ENCODE measurements at places on chromosomes 3 and 15. TPM values are rescaled to one million over a fixed set of nuclear protein-coding genes. Genes with fewer than 3 reads are reported as not detected.

The GSK3B gene
- polyA plus RNA-seq = 28.6 TPM

The CCDC39 gene
- 3.9 TPM for polyA plus RNA-seq

The LRRIQ4 gene
- 0.08 TPM for polyA plus RNA-seq

The TRIM71 gene
- 0.76 TPM for polyA plus RNA-seq

The COPG1 gene
- polyA plus RNA-seq = 111 TPM

The ARHGEF3 gene
- polyA plus RNA-seq = 24.1 TPM

The GOLGA8O gene
- not detected for polyA plus RNA-seq

The PLCB2 gene
- 13.0 TPM for polyA plus RNA-seq

The TMEM45A gene
- polyA plus RNA-seq = 16.0 TPM

The EIF1B gene
- polyA plus RNA-seq = 64.5 TPM

The CACNA2D2 gene
- polyA plus RNA-seq = 11.0 TPM

The LRRK1 gene
- 6.0 TPM for polyA plus RNA-seq

The IL5RA gene
- polyA plus RNA-seq = 0.46 TPM

The NAALADL2 gene
- 8.7 TPM for polyA plus RNA-seq

The MYZAP gene
- 3.7 TPM for polyA plus RNA-seq

The CASR gene
- polyA plus RNA-seq = not detected

The PODXL2 gene
- polyA plus RNA-seq = 4.8 TPM

The PPP1R14D gene
- not detected for polyA plus RNA-seq

The SELENOT gene
- polyA plus RNA-seq = 50.2 TPM

The ISLR2 gene
- polyA plus RNA-seq = 3.4 TPM

The ADAMTS17 gene
- polyA plus RNA-seq = 3.6 TPM

The THRB gene
- polyA plus RNA-seq = 5.3 TPM

The IL17RD gene
- polyA plus RNA-seq = 23.3 TPM

The MEX3B gene
- polyA plus RNA-seq = 15.4 TPM

The LRRC31 gene
- not detected for polyA plus RNA-seq

The XIRP1 gene
- polyA plus RNA-seq = 220 TPM

The ZBTB47 gene
- polyA plus RNA-seq = 28.4 TPM

The TMC3 gene
- 0.05 TPM for polyA plus RNA-seq

The TMEM207 gene
- polyA plus RNA-seq = not detected

The TRA2B gene
- polyA plus RNA-seq = 148 TPM

The WDR72 gene
- polyA plus RNA-seq = 0.32 TPM

The PLXNB1 gene
- 19.9 TPM for polyA plus RNA-seq

The HRH1 gene
- 4.3 TPM for polyA plus RNA-seq

The TYRO3 gene
- 19.1 TPM for polyA plus RNA-seq

The CATSPER2 gene
- 2.0 TPM for polyA plus RNA-seq

The NMNAT3 gene
- 4.7 TPM for polyA plus RNA-seq

The ERICH6 gene
- 0.83 TPM for polyA plus RNA-seq

The DNASE1L3 gene
- 1.3 TPM for polyA plus RNA-seq

The C3orf33 gene
- 3.5 TPM for polyA plus RNA-seq

The FAM98B gene
- polyA plus RNA-seq = 38.9 TPM

The ANKRD63 gene
- polyA plus RNA-seq = not detected

The PLSCR5 gene
- polyA plus RNA-seq = not detected

The DPPA4 gene
- polyA plus RNA-seq = 3.1 TPM

The TRIM69 gene
- 16.2 TPM for polyA plus RNA-seq

The LTK gene
- 8.0 TPM for polyA plus RNA-seq
